Activated T-cell treated with anti-CD3 and anti-CD28 coated beads, Interleukin-2, amount 50 U/mL, for 24 hours (primary cell): ENCODE measurements at places on chromosomes 6 and 20.

DNA sequence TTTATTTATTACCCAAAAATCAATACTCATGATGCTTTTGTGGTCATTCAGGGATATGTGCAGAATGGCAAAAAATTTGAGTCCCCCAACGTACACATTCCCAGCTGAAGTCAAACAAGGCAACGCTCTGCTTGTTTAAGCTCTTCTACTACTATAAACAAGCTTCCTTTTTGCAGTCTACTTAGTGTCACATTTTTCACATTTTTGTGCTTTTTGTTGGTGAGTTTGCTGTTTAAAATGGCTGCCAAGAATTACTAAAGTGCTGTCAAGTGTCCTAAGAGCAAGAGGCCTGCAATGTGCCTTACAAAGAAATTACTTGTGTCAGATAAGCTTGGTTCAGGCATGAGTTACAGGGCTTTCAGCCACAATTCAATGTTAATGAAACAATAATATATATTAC lies 2.1 kb downstream of the WFDC8 start:
- no peak for DNase-seq

DNA sequence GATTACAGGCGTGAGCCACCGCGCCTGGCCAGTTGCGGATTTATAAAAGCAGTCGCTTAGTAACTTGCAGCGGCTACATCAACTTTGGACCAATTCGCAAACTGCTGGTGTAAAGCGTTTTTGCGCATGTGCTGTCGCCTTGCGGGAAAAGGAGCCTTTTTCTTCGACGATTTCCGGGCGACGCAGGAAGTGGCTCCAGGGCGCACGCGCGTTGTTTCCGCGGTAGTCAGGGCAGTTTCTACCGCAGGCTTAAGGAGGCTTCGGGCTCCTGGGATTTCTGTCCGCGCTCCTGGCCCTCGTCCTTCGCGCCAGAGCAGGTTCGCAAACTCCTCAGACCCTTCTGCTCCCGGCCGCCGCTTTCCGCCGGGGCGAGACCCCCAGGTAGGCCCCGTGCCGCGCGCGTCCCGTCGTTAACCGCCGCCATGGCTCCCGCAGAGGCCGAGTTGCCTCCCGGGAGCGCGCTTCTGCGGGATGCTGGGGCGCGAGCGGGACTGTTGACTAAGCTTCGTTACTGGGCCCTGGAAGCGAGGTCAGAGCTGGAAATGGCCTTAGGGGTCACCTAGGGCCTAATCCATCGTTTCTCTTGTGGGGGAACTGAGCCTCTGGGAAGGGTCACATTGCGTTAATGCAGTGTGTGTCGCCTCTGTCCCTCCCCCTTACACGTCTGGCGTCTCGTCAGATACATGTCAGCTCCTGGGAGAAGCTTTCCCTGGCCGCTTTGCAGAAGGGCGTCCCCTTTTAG lies at the start of gene RAE1:
Gene RAE1 (plus strand): TSS at position 214 of the 742 bp plus-strand sequence. CDS start 2,784 bp downstream, outside the sequence.
- peak; percentile 92 for DNase-seq

DNA sequence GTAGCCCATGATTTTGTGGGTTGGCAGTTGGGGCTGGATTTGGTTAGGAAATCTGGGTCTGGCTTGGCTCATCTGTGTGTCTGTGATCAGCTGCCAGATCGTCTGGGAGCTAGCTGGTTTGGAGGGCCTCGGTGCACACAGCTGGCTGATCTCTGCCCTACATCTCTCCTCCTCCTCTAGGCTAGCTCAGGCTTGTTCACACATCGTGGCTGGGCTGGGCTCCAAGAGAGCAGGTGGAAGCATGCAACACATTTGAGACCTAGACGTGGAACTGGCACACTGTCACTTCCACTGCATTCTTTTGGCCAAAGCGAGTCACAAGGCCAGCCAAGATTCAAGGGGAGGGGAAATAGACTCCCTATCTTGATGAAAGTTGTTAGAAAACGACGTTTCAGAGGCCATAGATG lies 15.9 kb downstream of the NDUFAF5 start:
- no peak for DNase-seq

- DNase-seq, result no peak
These were observed 18.3 kb downstream of the ETV7 start for GRCh38 chr6:36368921-36369865.
